Islet precursor cell (in vitro differentiated cells): ENCODE measurements at places on chromosomes 11 and 22.
A peak's percentile ranks its signal among the peaks of the same experiment; 100 is the strongest.

GRCh38 chr22:49954354-49954753 is 6.2 kb upstream of the PIM3 start:
- no peak for DNase-seq

DNA sequence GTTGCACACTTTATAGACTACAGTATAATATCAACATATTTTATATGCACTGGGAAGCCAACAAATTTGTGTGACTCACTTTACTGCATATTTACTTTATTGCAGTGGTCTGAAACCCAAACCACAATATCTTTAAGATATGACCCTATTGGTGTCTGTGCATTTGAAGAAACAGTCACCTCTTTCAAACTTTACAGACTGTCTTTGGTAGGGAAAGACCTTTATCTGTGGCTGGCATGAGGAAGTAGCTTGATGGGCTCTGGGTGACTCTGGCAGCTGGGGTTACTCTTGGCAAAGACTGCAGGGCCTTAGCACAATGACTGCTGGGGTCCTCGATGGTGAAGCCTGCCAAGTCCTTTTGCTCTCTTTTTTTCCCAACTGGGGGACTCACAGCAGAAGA is 21.3 kb upstream of the ABTB2 start:
- no peak for DNase-seq

- peak; percentile 26 for DNase-seq
Measured at GRCh38 chr22:33465554-33465953, 407.4 kb upstream of the SYN3 start.

GRCh38 chr11:115169251-115169650 is 335.0 kb downstream of the CADM1 start:
- DNase-seq: no peak

- no peak for DNase-seq
Measured at GRCh38 chr11:93766504-93766903, 17.6 kb upstream of the MED17 start.

GRCh38 chr11:92762121-92762540 is 207.3 kb upstream of the MTNR1B start:
- DNase-seq: no peak

DNA sequence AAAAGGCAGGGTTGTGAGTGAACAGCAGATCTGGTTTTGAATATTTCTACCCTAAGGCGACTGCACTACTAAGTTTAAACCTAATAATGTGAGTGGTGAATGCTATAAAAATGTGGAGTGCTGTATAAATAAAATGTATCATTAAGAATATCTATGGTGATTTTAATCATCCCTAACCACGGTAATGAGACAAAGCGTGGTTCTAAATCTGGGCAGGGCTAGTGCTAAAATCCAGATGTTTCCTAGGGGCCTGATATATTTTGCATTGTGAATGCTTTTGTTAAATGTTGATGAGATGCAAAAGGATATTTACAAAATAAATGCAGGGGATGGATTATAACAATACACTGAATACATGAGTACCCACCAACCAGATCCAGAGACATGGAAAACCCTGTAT is 58.1 kb downstream of the TSPAN18 start:
- no peak for DNase-seq

- no peak for DNase-seq
Measured at GRCh38 chr11:15278128-15278527, 163.4 kb downstream of the INSC start.

GRCh38 chr22:20244691-20245576 is 23.2 kb downstream of the RTN4R start:
- no peak for DNase-seq

GRCh38 chr11:69333879-69334278 is 39.9 kb downstream of the MYEOV start:
- peak; percentile 38 for DNase-seq

DNA sequence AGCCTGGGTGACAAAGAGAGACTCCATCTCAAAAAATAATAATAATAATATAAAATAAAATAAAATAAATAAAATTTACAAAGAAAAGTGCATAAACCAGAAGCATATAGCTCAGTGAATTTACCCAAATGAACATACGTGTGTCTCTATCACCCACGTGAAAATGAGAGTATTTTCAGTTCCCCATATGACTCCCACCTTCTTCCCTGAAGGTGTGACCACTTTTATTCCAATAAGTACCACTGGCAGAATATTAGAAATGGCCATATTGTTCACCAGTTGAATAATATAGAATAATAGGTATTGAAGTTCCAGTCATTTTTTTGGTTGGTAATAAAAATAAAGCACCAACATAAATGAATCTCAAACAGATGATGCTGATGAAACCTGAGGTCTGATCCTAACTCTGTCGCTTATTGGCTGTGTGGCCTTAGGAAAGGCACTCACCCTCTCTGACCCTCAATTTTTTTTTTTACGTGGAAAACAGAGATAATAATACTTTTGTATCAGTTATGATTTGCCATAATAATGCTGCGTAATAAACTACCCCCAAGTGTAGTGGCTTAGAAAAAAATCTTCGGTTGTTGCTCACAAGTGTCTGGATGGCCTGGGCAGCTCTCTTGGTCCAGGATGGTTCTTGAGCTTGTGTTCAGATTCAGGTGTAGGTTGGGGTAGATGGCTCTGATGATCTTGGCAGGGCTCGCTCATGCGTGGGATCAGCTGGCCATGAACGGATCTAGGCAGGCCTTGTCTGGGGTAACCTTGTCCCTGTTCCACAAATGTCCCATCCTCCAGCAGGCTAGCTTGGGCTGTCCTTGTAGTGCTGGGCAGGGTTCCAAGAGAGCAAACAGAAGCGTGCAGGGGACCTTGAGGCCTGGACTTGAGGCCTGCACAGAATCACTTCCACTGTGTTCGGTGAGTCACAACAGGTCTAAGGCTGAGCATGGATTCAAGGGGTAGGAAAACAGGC is 88.1 kb downstream of the MYO18B start:
- DNase-seq: peak; percentile 26

DNA sequence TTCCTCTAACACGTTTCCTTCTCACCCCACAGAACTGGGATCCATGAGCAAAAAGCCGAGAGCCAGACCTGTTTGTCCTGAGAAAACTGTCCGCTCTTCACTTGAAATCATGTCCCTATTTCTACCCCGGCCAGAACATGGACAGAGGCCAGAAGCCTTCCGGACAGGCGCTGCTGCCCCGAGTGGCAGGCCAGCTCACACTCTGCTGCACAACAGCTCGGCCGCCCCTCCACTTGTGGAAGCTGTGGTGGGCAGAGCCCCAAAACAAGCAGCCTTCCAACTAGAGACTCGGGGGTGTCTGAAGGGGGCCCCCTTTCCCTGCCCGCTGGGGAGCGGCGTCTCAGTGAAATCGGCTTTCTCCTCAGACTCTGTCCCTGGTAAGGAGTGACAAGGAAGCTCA is 24.0 kb downstream of the CD5 start:
- DNase-seq: peak; percentile 65

- DNase-seq: no peak
Measured at GRCh38 chr11:86116386-86116726, 47.5 kb upstream of the PICALM start.

GRCh38 chr11:13679768-13680167 is 11.3 kb downstream of the FAR1 start:
- DNase-seq: no peak

- DNase-seq: no peak
Measured at GRCh38 chr11:84671325-84671999, 955.7 kb downstream of the DLG2 start.

GRCh38 chr11:127552446-127552845 is 551.9 kb upstream of the KIRREL3 start:
- no peak for DNase-seq

- no peak for DNase-seq
Measured at GRCh38 chr22:45888221-45889092, 88.5 kb downstream of the WNT7B start.

GRCh38 chr11:82732734-82733443 is 775 bp downstream of the FAM181B start:
- no peak for DNase-seq

DNA sequence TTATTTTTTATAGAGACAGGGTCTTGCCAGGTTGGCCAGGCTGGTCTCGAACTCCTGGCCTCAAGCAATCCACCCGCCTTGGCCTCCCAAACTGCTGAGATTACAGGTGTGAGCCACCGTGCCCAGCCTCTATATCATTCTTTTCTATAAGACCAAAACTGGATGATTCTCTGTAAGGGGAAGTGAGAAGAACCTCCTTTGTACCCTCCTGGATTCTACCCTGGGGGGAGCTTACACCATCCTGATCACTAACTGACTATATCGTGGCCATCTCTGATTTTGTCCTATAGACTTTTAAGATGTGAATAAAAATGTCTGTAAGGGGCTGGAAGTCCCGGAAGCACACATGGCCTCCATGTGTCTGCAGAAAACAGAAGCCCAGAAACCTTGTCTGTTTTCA is 9.1 kb downstream of the PIWIL4 start:
- no peak for DNase-seq

GRCh38 chr11:103031834-103032233 is 60.1 kb downstream of the DCUN1D5 start:
- DNase-seq: no peak

DNA sequence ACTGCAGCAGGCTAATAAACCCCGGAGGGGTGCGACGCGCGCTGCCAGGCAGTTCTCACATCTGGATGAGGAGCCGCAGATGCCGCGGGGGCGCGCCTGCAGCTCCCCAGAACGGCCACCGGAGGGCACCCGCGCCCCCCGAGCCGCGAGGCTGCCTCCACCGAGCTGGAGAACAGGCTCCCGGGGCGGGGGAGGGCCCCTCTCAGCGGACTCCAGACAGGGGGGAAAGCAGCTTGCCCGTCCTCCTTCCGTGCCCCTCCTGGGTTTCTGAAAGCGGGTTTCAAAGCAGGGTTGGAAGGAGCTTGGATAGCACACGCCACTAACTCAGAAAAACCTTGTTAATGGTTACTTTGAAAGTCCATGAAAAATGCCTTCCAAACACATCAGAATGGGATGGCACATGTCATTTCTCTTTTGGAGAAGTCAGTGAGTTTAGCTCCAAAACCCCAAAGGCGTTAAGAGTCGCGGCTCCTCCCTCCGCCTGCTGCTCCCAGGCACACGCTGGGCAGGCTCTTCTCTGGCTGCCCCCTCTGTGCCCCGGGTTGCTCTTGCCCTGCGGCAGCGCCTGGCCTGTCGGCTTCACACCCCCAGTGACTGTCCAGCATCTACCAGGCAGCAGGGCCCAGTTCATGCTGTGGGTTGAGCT is 317.8 kb downstream of the NTM start:
- DNase-seq: peak; percentile 85

- peak; percentile 70 for DNase-seq
Measured at GRCh38 chr11:26993965-26994457, at the start of gene FIBIN. TSS of gene FIBIN (plus strand) at chr11:26994112. CDS start at chr11:26994527, 415 bp downstream.

DNA sequence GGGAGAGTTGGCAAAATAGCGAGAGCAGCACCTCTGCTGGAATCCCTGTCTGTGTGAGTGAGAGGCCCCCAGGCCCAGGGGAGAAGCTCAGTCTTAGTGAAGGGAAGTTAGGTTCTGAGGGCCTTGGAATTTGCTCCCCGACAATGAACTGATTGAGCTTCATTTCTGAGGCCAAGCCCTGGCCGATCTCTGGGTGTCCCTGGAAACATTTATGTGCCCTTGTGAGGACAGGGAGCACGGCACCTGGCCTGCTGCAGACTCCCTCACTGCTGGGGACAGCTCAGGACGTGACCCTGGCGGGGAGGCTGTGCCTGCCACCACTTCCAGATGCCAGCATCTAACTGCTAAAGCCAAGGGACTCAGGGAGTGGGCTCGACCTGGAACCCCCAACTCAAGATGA is 52.0 kb downstream of the ARHGAP8 start:
- DNase-seq: no peak

DNA sequence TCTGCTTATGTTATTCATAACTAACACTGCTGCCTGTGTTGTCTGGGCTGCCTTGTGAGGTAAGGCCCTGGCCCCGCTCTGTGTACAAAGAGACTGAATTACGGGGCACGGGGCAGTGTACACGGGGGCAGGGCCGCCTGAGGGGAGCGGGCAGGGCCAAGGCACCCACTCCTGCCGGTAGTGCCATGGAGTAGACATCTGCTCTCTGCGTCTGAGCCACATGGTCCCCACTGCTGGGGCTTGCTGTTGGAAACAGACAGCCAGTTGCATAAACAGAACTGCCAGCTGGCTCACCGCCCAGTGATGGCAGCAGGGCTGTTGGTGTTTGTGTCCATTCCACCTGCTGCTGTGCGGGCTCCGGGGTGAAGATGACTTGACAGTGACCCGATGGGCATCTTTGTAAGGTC is 19.8 kb downstream of the FAM118A start:
- no peak for DNase-seq

- no peak for DNase-seq
Measured at GRCh38 chr11:82814379-82814778, 80.7 kb upstream of the FAM181B start.

GRCh38 chr11:64846998-64847666 is 2.7 kb upstream of the CDC42BPG start:
- peak; percentile 97 for DNase-seq

- DNase-seq: no peak
Measured at GRCh38 chr11:14861680-14862079, 30.4 kb downstream of the CYP2R1 start.
